ENCODE measurements at places on chromosomes 2 and 18. TPM values are rescaled to one million over a fixed set of nuclear protein-coding genes. Genes with fewer than 3 reads are reported as not detected.

The PELI1 gene
- polyA plus RNA-seq, result 41.0 TPM

The LYG2 gene
- polyA plus RNA-seq, result 0.19 TPM

The SERPINB12 gene
- not detected for polyA plus RNA-seq

The UGT1A5 gene
- not detected for polyA plus RNA-seq

The HOXD13 gene
- 0.22 TPM for polyA plus RNA-seq

The WDR12 gene
- polyA plus RNA-seq, result 125 TPM

The NHEJ1 gene
- 20.1 TPM for polyA plus RNA-seq

The AKAIN1 gene
- 0.34 TPM for polyA plus RNA-seq

The ALPI gene
- 0.06 TPM for polyA plus RNA-seq

The KATNAL2 gene
- 11.0 TPM for polyA plus RNA-seq

The SP140 gene
- polyA plus RNA-seq, result 0.58 TPM

The PLGLB1 gene
- polyA plus RNA-seq, result 11.1 TPM

The DPYSL5 gene
- 6.7 TPM for polyA plus RNA-seq

The NCL gene
- 1,115 TPM for polyA plus RNA-seq

The CNDP1 gene
- polyA plus RNA-seq, result 0.72 TPM

The POTEJ gene
- 0.12 TPM for polyA plus RNA-seq

The TCF7L1 gene
- 58.1 TPM for polyA plus RNA-seq

The SP100 gene
- polyA plus RNA-seq, result 22.9 TPM

The TWIST2 gene
- 4.6 TPM for polyA plus RNA-seq

The HOXD11 gene
- polyA plus RNA-seq, result 59.4 TPM

The TUBB8B gene
- not detected for polyA plus RNA-seq

The CCDC121 gene
- 13.0 TPM for polyA plus RNA-seq

The CD207 gene
- polyA plus RNA-seq, result 0.08 TPM

The SPEG gene
- polyA plus RNA-seq, result 13.5 TPM

The UGT1A9 gene
- 6.3 TPM for polyA plus RNA-seq

The NEURL3 gene
- polyA plus RNA-seq, result 7.2 TPM

The ANO7 gene
- 1.7 TPM for polyA plus RNA-seq

The ZNF142 gene
- 16.3 TPM for polyA plus RNA-seq

The DSG4 gene
- not detected for polyA plus RNA-seq

The HES6 gene
- polyA plus RNA-seq, result 4.7 TPM

The KLHL29 gene
- polyA plus RNA-seq, result 11.9 TPM

The DARS1 gene
- polyA plus RNA-seq, result 139 TPM

The ATOH8 gene
- polyA plus RNA-seq, result 12.8 TPM

The ZNF521 gene
- polyA plus RNA-seq, result 41.2 TPM

The POTEE gene
- 0.20 TPM for polyA plus RNA-seq
